A549 treated with GW870086 at 1 μM for 4 hours (cell line): ENCODE measurements at places on chromosomes 13 and 19. TPM values are rescaled to one million over a fixed set of nuclear protein-coding genes. Genes with fewer than 3 reads are reported as not detected.

The TLE6 gene
- 3.5 to 8.1 TPM (median 5.5 TPM) in 5 replicates for total RNA-seq

The KCTD4 gene
- not detected in 5 replicates for total RNA-seq

The ZAR1L gene
- total RNA-seq, result not detected in 5 replicates

The BRCA2 gene
- total RNA-seq, result 3.3 to 6.7 TPM (median 4.7 TPM) in 5 replicates

The KL gene
- total RNA-seq, result 0.05 to 0.09 TPM (median 0.06 TPM) in 5 replicates

The KLK12 gene
- not detected in 5 replicates for total RNA-seq

The ZNF524 gene
- total RNA-seq, result 12.5 to 17.5 TPM (median 16.0 TPM) in 5 replicates

The PEG3 gene
- not detected in 5 replicates for total RNA-seq

The NPAS1 gene
- 5.0 to 8.2 TPM (median 7.0 TPM) in 5 replicates for total RNA-seq

The IL11 gene
- 14.5 to 19.3 TPM (median 18.6 TPM) in 5 replicates for total RNA-seq

The PCP2 gene
- not detected in 5 replicates for total RNA-seq

The PRR36 gene
- total RNA-seq, result 0.22 to 0.49 TPM (median 0.41 TPM) in 5 replicates

The TMEM91 gene
- 3.3 to 5.1 TPM (median 4.3 TPM) in 5 replicates for total RNA-seq

The ARHGEF18 gene
- 54.5 to 68.1 TPM (median 66.5 TPM) in 5 replicates for total RNA-seq

The LGI4 gene
- total RNA-seq, result 0.13 to 0.30 TPM (median 0.21 TPM) in 4 of 5 replicates, not detected in the other

The PRR22 gene
- 1.3 to 3.4 TPM (median 2.9 TPM) in 5 replicates for total RNA-seq

The RDH8 gene
- total RNA-seq, result 0.14 to 0.31 TPM (median 0.28 TPM) in 4 of 5 replicates, not detected in the other

The LILRB1 gene
- total RNA-seq, result not detected in 5 replicates

The ZNF529 gene
- total RNA-seq, result 1.8 to 3.3 TPM (median 2.6 TPM) in 5 replicates

The DHX34 gene
- 27.5 to 38.3 TPM (median 34.1 TPM) in 5 replicates for total RNA-seq

The ADGRE3 gene
- total RNA-seq, result not detected in 5 replicates

The OR7G3 gene
- total RNA-seq, result not detected in 5 replicates

The FPR1 gene
- total RNA-seq, result 0.11 to 0.24 TPM in 2 of 5 replicates, not detected in the others

The SERP2 gene
- not detected in 5 replicates for total RNA-seq

The SELENOV gene
- total RNA-seq, result not detected in 5 replicates

The MEIOSIN gene
- 0.05 to 0.23 TPM (median 0.06 TPM) in 3 of 5 replicates, not detected in the others for total RNA-seq

The EPS8L1 gene
- total RNA-seq, result 5.0 to 6.5 TPM (median 5.9 TPM) in 5 replicates

The ZSWIM9 gene
- total RNA-seq, result 4.8 to 6.7 TPM (median 6.3 TPM) in 5 replicates

The NDUFA11 gene
- total RNA-seq, result 223 to 297 TPM (median 285 TPM) in 5 replicates

The GPR183 gene
- not detected in 5 replicates for total RNA-seq

The ZNF534 gene
- total RNA-seq, result not detected in 5 replicates

The DZIP1 gene
- 9.6 to 14.3 TPM (median 12.1 TPM) in 5 replicates for total RNA-seq

The GSX1 gene
- not detected in 5 replicates for total RNA-seq

The SYNGR4 gene
- 3.2 to 6.0 TPM (median 4.1 TPM) in 5 replicates for total RNA-seq

The WDR87 gene
- total RNA-seq, result not detected in 5 replicates

The SLC8A2 gene
- 0.36 to 1.5 TPM (median 0.42 TPM) in 5 replicates for total RNA-seq
